ENCODE measurements at places on chromosomes 12 and 14.

GRCh38 chr14:69471916-69472315, 12.6 kb upstream of the PLEKHD1 start:
- DNase-seq = no peak

DNA sequence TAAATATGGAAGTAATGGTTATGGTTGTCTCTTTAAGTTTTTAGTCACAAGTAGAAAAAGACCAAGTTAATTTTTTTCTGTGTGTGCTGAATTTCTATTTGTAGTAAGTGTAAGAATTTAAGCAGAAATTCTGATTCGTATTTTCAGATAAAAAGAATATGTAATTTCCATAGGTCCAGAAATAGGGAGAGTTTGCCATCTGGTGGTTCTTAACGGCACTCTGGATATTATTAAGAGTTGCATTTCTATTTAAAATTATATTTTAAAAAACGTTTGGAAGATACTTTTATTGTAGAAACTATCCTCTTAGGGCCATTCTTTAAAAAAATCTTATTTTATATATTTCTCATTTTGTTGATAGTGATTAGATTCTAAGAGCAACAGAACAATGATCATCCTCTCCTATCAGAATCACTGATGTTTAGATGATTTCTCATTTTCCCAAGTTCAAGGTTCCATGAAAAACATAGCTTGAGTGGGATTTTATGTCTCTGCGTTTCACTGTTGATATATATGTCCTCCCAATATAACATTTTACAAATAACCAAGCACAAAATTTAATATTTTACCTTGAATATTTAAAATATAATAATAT, 88.3 kb downstream of the LRRK2 start:
- peak; percentile 6 for DNase-seq

GRCh38 chr14:68792678-68792978, 239 bp downstream of the ZFP36L1 start:
- DNase-seq = no peak

GRCh38 chr12:89948271-89949175, 239.9 kb upstream of the ATP2B1 start:
- no peak for DNase-seq

DNA sequence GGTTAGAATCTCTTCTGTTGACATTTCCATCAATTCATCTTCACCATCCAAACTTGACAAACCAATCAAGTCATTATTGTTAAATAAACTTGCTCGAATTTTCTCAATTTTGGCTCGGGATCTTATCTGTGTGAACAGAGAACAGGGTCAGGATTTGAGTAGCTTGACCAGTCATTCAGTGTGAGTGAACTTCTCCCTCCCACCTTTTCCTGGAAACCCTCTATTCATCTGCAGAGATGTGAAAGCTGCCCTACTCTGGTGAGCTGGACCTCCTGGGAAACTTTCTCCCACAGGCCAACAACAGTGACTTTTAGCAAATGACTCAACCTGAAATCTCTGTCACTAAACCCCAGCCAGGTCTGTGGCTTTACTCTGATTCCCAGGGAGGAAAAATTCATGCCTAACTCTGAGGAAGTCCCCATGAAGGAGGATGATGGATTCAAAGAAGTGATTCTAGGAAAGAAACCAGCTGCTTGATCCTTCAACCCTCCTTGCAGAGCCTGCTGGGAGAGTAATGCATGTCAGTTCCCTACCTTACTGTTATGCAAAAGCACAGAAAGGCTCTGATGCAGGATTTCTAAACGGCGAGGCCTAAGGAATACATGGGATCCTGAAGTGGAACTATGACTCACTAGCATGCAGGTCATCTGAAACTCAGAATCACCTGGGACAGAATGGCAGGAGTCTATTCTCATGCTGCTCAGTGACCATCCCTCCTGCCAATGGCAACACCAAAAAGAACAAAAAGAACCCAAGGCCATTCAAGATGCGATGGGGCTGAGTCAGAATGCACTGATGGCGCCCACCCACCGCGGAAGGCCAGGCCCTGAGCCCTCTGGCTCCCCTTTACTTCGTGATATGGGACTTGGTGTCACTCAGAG, 58.0 kb downstream of the TRAFD1 start:
- no peak for DNase-seq

- DNase-seq = no peak
These were observed 70.0 kb downstream of the ARMH4 start for GRCh38 chr14:58082011-58082410.
